ENCODE measurements at places on chromosomes 2 and 18.

DNA sequence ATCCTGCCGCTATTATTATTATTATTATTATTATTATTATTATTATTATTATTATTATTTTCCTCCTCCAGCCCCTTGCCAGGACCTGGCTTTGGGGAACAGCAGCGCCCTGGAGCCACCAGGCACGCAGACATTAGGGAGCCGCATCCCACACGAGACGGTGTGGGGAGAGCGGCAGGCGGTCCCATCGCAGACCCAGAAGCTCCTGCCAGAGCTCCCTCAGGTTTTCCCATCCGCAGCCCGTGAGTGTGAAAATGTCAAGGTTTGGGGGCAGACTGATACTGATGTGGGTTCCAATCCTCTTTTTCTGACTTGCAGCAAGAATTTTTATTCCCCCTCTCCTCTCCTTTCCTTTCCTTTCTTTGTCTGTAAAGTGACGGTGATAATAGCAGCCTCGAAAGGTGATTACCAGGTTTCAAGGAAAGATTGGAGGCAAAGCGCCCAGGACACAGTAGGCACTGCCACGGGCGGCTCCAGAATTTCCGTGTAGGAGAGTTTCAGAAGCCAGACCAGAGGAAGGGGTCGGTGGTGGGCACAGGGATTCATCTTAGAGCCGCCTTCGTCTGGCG, 816 bp downstream of the SCTR start:
- no peak for DNase-seq

- DNase-seq, result no peak
Measured at GRCh38 chr18:79401494-79402208, 5.9 kb downstream of the NFATC1 start.

DNA sequence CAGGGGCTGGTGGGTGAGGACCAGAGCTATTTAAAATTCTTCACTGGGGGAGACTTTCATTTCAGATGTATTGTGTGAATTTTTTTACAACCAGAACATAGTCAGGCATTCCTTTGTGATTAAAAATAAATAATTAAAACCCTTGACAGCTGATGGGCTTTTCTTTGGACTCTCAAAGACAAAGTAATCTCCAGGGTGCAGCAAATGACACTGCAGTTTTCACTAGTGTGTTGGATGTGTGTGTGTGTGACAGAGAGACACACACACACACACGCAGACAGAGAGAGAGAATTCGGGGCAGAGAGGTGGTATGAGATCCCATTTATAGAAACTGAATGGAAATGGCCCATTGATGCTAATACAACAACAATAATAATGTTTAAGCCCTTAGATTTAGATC, 10.3 kb upstream of the GALNT14 start:
- no peak for DNase-seq

DNA sequence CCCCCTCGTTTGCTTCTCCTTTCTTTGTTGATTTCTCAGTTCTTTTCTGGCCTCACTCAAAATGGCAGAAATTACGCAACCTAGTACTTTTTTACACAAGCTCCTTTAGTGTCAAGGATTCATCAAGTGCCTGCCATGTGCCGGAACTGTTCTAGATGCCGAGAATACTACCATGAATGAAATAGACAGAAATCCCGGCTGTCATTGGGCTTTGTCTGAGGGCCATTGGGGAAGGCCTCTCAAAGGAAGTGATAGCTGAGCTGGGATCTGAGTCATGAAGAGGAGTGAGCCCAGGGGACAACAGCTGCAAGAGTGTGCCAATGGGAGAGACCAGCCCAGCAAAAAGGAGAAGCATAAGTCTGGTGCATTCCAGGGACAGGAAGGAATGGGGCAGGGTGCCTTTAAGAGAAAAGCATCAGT, 34.3 kb upstream of the PPP1CB start:
- no peak for DNase-seq

DNA sequence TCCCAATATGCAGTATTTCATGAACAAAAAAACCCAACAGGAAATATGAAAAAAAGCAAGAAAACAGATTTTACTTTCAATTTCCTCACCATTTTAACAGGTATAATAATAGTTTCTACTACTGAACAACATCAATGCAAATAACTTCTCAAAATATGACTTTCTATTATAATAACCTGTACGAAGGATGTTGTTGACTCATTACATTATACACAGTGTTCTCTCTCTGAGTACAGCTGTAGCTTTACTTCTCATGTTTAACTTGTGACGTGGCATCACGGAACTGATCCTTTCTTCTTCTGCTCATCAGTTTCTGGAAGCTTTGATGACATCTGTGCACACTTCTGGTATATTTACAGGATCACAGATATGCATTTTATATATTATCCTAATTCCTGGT, 40.0 kb downstream of the FAM228A start:
- no peak for DNase-seq

DNA sequence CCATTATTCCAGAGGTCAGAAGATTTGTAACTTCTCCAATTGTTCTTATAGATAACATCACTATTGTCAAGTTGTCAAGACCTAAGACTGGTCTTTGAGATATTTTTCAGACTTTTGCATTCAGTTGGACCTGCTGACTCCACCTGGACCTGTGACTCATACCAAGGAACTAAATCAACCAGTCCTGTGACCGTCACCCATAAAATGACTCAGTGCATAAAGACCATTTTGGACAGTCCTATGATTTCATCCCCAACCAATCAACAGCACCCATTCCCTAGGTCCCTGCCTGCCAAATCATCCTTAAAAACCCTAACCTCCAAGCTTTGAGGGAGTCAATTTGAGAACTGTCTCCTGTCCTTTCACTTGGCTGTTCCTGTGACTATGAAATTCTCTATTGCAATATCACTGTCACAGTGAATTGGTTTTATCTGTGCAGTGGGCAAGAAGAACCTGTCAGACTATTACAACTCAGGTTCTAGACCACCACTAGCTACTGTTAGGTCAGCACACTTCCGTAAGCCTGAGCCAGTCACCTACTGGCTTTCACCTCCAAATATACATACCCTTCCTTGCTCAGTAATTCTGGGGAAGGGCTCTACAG, 17.1 kb downstream of the DPP4 start:
- DNase-seq, result no peak

- DNase-seq, result no peak
Measured at GRCh38 chr18:3350566-3351527, 88.9 kb downstream of the MYL12B start.

DNA sequence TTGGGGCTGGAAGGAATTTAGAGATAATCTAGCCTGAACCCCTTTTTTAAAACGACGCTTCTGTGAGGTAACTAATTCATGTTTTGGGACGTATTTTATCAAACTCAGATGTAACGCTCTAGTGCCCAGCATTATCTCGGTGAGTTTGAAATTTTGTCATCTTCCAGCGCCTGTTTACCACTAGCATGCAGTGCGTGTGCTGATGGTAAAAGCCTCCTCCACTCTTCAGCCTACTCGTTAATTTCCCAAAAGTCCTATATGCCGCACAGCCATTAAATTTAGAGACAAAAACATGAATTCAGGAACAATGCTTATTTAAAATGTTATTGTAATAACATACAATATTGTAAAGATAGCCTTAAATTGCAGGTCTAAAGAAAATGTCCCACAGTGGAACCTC, 2.8 kb downstream of the ZCCHC2 start:
- DNase-seq, result no peak

GRCh38 chr18:51821610-51822009, 518.4 kb upstream of the DCC start:
- no peak for DNase-seq

DNA sequence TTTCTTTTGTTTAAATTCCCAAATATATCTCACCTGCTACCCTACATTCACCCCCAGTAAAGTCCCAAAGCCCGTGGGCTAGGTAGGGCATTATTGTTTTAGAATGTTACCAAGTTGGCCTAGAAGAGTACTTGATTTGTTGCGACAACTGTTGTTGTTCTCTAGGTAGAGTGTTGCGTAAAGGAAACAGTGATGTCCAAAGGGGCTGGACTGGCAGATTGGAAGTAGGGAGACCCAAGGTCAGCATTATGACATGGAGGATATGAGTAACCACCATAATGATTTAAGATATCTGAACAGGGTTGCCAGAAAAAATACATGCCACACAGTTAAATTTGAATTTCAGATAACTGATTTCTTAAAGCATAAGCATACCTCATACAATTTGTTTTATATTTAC, 39.2 kb downstream of the SCN1A start:
- no peak for DNase-seq

GRCh38 chr18:70322928-70323327, 34.1 kb downstream of the SOCS6 start:
- no peak for DNase-seq

DNA sequence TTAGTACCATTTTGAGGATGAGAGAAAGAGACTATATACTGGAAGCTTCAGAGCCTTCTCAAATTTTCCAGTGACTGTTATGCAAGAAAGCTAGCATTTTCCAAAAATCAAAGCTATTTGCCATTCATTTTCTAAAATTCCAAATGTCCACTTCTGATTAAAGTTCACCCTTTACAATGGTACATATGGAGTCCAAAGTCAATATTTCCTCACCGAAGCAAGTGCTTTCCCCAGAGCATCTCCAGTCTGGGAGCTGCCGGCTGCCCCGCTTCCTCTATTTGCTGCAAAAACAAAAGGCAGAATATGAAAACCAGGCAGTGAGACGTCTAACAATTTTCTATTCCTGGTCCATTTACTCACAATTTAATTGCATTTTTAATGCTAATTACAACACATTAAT, 302.0 kb upstream of the CCDC68 start:
- DNase-seq, result no peak

GRCh38 chr18:54867131-54867530, 38.9 kb downstream of the RAB27B start:
- no peak for DNase-seq

DNA sequence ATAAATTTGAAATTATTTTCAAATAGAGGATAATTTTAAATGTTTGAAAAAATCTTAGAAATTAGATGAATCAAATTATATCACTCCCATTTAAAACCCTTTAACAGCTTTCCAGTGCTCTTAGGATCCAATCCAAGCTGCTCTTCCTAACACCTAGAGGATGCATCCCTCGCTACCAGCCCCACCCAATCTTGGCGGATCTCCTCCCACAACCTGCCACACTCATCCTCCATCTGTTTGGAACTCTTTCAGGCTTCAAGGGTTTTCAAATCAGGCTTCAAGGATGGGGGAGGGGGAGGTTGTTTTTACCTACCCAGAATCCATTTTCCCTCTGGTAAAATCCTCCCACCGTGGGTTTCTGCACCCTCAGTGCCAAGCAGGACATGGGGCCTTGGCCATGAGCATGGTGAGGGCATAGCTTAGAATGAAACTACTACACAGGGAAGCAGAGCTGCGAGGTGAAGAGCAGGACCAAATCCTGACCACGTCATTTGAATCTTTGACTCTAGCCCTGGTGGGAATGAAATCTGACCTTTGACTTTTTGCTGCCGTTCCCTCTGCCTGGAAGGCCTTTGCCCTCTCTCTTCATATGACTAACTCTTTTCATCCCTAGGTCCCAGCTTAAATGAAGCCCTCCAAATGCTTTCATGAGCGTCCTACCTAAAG, 113.0 kb upstream of the MAPRE2 start:
- no peak for DNase-seq

DNA sequence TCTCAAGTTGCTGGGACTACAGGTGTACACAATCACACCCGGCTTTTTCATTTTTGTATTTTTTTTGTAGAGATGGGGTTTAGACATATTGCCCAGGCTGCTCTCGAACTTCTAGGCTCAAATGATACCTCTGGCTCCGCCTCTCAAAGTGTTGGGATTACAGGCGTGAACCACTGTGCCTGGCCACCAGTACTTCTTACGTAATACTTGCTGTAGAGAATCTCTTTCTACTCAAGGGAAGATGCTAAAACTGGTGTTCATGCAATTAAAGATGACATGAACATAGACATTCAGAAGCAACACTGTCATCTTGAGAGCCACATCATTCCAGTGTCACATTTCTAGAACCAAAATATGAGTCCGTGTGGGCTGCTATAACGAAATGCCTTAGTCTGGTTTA, 53.7 kb upstream of the FRZB start:
- no peak for DNase-seq

- DNase-seq, result no peak
Measured at GRCh38 chr2:225033440-225034318, 8.6 kb downstream of the DOCK10 start.

DNA sequence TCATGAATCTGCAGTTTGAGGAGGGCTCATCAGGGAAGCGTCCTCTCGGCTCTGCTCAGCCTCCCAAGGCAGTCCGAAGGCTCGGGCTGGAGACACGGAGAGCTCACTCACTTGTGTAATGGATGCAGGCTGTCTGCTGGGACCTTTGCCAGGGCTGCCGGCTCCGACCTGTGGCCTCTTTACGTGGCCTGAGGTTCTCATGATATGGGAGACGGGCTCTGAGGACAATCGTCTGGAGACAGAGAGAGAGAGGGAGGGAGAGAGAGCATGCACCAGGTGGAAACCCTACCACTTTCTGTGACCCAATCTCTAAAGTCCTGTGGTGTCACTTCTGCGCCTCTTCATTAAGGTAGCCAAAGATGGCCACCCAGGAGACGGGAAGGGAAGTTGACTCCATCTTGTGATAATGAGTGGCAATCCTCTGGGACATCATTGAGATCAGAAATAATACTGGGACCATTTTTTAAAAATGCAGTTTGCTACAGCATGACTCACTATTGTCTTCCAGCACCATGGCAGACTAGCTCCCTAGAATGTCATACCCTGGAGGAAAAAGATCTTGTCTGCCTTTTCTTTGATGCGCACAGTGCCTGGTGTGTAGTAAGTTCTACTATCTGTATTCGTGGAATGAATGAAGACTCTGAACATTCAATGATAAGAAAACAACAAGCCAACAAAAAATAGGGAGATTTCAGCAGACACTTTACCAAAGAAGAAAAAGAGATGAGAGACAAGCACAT, 60.2 kb downstream of the CD8B2 start:
- DNase-seq, result no peak

DNA sequence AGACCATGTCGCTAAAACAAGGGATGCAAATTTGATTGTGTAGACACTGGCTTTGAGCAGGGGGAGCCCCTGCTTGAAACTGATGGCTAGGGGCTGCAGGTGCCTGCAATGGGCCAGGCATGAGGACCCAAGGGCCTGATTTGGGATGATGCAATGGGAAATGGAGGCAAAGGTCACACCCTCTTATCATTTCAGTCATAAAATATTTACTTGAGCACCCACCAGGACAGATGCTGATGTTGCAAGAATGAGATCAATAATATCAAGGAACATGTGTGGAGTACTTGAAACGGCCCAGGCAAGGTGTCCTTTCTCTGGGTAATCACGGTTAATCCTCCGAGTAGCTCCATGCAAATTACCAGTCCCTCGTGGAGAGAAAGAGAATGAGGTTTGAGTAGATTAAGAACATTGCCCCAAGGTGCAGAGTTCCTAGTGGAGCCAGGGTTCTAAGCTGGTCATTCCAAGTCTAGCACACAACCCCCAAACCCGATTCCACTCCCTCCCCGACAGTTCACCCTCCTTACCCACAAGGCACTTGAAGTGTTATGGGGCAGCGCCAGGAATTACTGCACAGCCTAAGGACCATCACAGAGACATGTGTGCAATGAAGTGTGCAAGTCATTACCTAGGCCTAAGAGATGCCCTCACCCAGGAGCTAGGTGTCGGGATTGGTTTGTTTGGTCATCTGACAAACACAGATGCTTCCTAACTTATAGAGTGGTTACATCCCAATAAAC, 14.0 kb upstream of the TMBIM1 start:
- no peak for DNase-seq

Data from activated CD4-positive, alpha-beta T cell treated with anti-CD3 and anti-CD28 coated beads for 4 hours (primary cell).